Right kidney (tissue), 9 donors: ENCODE measurements at places on chromosomes 7 and 10.
A peak's percentile ranks its signal among the peaks of the same experiment; 100 is the strongest.

- no peak for DNase-seq
These were observed 126.7 kb upstream of the STK17A start for GRCh38 chr7:43456200-43456599.

- DNase-seq: no peak
These were observed 52.0 kb downstream of the VCL start for GRCh38 chr10:74049955-74050354.

GRCh38 chr7:50317221-50317678 is 12.7 kb downstream of the IKZF1 start:
- no peak for DNase-seq

- no peak for DNase-seq
These were observed 17.0 kb upstream of the INSIG1 start for GRCh38 chr7:155280446-155281397.

GRCh38 chr10:132186488-132187429 is at the start of gene DPYSL4:
Gene DPYSL4, plus strand, starts transcription at chr10:132186948. Its CDS starts 116 bp downstream, at chr10:132187064.
- DNase-seq: peak; percentile 65

GRCh38 chr7:136803028-136803427 is 65.4 kb upstream of the CHRM2 start:
- no peak for DNase-seq

- no peak for DNase-seq
These were observed 4.7 kb downstream of the MTERF1 start for GRCh38 chr7:91875851-91876250.

DNA sequence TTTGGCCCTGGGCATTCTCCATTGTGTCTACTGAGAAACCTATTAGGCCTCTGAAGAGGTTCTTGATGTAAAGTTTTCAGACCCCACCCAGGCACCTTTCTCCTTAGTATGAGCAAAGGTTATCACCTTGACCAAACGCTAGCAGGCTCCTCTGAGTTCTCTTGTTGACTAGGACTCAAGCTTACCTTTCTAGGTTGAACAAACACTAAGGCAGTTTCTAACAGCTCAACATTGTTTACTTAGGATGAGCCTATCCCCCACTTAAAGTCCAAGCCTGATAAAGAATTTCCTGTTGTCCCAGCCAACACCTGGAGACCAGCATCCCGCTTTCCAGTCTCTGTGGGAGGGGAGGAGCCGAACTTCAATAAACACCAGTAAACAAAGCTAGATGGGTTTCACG is 26.3 kb upstream of the ITGB8 start:
- no peak for DNase-seq

- DNase-seq: no peak
These were observed 12.6 kb downstream of the TMEM176B start for GRCh38 chr7:150787321-150788281.

- no peak for DNase-seq
These were observed 77.1 kb downstream of the MAP3K8 start for GRCh38 chr10:30510932-30511700.

DNA sequence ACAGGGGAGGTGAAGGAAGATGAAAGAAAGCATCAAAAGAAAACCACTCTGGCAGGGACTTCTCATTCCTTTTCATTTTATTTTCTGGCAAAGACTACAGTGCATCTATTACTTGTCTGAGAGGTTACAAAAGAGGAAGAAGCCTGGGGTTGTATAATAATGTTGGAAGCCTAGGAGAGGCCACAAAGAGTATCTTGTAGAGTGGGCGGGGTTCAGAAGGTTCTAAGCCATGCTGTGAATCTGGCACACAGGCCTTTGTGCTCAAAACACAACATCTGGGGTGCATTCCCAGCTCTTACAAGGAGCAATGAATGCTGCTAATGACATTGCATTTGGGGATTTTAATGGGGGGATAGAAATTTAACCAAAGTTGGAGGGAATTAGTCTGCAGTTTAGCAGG is 49.4 kb downstream of the MRPL32 start:
- no peak for DNase-seq

- peak; percentile 61 for DNase-seq
These were observed 682 bp downstream of the TBXAS1 start for GRCh38 chr7:139829775-139830117.

GRCh38 chr10:26172131-26172530 is 44.4 kb upstream of the GAD2 start:
- DNase-seq: no peak

DNA sequence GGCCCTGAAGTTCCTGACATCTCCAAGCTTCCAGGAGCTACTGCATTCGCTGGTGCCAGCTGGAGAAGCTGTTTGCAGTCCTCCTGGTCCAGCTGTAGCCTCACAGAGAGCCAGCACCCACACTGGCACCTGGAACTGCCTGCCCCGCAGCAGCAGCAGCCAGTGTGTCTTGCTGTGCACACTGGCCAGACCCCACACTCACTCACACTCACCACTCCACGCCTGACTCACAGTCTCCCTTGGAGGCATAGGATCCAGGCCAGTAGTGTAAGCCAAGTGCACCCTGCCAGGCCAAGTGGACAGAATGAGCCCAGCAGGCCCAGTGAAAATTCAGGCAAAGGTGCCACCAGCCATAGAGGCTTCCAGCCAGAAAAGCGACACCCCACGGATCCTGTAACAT is 566.3 kb downstream of the GRM8 start:
- no peak for DNase-seq

DNA sequence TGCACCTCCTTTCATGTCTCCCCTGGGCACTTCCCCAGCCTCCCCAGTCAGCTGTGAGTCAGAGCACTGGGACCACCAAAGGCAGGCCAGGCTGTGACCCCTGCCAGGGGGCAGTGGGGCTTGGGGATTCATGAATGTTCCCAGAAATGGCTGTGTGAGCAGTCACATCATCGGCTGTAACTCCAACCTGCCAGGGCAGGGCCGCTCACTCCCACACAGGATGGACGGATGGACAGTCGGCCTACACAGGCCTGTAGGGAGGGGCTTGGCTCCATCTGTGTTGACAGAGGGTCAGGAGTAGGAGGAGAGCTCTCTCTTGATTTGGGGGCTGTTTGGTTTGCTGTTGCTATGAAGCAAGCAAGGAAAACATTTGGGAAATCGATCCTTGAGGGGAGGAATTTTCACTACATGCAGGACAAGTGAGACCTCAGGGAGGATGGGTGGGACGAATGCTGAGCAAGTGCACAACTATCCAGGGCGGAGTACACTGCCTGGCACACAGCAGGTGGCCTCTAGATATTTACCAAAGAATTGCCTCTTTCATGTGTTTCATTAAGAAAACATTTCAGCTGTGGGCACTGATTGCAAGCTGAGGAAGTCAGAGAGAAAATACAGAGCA is 2.9 kb upstream of the IGFBP1 start:
- peak; percentile 34 for DNase-seq

- DNase-seq: no peak
These were observed 514 bp upstream of the CHAT start for GRCh38 chr10:49613165-49613881.

- DNase-seq: no peak
These were observed 185.8 kb downstream of the CACNB2 start for GRCh38 chr10:18325889-18326531.

DNA sequence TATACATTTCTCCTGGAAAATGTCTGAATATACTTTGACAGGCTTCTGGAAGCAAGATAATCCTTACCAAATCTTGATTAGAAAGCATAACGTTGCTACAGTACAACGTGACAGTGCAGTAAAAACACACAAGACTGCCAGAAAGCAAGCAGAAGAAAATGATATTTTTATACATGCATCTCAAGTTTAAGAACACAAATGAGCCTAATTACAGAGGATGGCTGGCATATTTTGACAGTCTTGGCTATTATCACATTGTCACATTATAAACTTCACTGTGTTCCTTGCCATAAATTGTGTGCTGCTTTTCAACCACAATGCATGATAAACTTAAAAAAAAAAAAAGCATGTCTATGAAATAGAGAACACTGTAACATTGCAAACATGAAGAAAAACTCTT is 4.3 kb downstream of the IKZF5 start:
- no peak for DNase-seq

DNA sequence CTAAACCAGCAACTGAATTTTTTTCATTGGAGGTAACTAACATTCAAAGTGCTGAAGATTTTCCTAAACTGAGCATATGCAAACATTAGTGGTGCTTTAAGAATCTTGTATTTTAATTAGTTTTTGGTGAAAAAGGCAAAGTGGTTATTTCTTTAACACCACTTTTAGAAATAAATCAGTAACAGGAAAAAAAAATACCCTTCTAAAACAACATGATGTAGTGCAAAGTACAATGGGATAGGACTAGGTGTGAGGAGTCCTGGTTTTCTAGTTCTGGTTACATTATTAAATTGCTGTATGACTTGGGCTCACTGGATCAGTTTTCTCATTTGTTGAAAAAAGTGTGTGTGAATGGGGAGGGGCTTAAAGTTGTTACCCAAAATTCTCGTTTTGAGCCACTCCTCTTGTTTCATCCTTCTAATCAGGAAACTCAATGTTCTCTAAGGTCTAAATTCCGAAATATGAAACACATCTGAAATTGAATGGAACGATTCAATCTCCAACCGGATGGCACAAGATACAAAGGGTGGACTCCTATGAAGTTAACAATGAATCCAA is 1.8 kb downstream of the WASL start:
- DNase-seq: peak; percentile 19

DNA sequence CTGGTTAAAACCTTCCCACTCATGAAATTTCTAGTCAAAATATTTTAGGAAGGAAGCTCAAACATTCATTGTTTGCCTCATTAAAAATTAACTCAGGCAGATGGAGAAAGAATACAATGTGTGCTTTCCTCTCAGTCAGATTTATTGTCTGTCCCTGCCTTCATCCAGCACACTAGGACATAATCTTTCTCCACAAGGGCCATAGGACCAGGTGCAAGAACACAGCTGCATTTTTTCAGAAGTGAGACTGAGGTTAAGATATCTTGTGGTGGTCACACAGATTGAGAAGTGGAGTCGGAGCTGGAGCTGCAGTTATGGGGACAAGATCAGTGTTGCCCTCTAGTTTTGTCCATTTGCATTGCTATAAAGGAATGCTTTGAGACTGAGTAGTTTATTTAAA is 666.3 kb downstream of the CCSER2 start:
- no peak for DNase-seq

- no peak for DNase-seq
These were observed 49.7 kb upstream of the NRF1 start for GRCh38 chr7:129561677-129562359.

GRCh38 chr10:77230194-77230593 is 407.4 kb downstream of the KCNMA1 start:
- no peak for DNase-seq

GRCh38 chr7:26052706-26053105 is 99.3 kb upstream of the NFE2L3 start:
- DNase-seq: no peak

DNA sequence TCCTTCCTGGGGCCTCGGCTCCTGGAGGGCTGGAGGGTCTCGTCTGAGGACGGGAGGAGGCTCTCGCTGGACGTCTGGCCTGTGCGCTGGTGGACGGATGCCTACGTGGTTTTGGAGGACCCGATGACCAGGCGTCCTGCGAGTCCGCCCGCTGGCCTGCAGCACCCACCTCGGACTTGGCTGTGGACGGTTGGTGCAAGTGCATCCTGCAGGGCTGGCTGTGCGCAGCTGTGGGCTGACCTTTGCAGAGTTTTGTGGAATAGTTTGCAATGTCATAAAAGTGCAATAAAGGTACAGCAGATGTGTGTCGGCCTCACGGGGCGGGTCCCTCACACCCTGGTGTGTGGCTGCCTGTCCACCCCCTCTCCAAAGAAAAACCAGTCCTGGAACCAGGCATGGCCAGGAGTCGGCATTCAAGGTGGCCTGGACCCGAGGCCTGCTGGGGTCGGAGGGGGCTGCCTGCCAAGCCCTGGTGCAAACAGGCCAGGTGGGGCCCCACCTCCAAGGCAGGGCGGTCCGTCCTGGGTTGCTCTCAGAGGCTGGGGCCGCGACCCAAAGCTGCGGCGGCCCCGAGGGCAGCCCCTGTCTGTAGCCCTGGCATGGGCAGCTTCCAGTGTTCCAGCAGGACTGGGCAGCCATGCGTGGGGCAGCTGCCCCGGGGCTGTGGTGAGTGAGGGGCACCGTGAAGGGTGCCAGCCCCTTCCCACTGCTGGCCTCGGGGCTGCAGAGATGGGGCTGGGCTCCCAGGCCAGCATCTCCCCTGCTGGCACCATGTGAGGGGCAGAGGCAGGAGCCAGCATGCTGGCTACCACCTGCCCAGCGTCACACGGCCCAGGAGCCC is 29.3 kb upstream of the FOXL3 start:
- no peak for DNase-seq

GRCh38 chr7:151051108-151051507 is 2.8 kb downstream of the ASIC3 start:
- peak; percentile 68 for DNase-seq

GRCh38 chr10:70300908-70301597 is 17.2 kb upstream of the NPFFR1 start:
- DNase-seq: no peak

DNA sequence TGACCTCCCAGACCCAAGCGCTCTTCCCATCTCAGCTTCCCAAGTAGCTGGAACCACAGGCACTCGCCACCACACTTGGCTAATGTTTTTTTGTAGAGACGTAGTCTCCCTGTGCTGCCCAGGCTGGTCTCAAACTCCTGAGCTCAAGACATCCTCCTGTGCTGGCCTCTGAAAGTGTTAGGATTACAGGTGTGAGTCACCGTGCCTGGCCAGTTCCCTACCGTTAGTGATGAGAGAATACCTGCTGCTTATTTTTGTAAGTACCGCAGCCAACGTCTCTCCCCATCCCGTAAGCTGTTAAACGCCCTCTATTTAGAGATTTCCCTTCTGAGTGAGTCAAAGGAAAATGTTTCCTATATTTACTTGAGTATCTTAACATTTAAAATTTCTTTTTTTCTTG is 38.5 kb upstream of the PDLIM1 start:
- DNase-seq: no peak

DNA sequence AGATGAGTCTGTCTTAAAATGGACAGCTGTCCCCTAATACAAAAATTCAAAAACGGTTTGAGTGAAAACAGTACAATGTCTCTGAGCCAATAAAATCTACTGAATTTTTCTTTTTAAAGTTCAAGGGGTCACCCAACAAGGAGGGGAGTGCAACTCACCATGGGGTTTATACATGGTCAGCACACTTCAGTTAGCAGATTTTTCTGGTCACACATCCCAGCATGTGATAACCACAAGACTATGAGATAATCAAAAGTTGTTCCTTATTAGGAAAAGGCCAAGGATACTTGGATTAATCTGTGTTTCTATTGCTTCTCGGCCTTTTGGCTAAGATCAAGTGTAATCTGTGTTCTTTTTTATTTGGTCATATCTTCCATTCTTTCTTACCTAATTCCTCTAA is 31.6 kb downstream of the ABCB5 start:
- no peak for DNase-seq

DNA sequence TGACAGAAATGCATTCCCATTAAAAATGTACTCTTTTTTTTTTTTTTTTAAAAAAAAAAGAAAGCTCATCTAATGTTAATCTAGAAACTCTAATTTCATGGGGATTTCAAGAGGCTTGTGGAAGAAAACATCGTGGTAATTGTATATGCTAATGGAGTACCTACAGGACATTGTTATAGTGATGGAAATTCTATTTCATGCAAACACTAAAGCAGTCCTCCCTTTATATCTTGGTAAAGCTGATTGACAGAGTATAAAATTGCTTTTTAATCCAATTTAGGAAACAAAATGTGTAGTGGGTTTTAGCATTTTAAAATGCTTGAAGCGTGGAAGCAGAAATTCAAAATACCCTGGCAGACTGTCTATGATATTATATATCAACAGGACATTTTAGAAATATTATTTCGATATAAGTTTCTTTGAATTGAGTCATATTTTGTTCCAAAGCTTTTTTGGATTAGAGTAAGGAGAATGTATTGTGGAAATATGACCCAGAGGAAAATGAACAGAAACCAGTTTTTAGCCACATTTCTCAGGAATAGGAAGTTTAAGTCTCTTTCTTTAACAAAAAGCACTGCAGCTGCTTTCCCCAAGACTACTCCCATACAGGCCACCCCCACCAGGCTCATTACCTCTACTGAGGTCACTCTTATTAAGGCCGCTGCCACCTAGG is 121.9 kb downstream of the WNT2 start:
- DNase-seq: no peak
